ENCODE measurements at places on chromosomes 16 and 17.

- no peak for DNase-seq
Observed at GRCh38 chr16:85617948-85618347, 4.8 kb downstream of the GSE1 start.

DNA sequence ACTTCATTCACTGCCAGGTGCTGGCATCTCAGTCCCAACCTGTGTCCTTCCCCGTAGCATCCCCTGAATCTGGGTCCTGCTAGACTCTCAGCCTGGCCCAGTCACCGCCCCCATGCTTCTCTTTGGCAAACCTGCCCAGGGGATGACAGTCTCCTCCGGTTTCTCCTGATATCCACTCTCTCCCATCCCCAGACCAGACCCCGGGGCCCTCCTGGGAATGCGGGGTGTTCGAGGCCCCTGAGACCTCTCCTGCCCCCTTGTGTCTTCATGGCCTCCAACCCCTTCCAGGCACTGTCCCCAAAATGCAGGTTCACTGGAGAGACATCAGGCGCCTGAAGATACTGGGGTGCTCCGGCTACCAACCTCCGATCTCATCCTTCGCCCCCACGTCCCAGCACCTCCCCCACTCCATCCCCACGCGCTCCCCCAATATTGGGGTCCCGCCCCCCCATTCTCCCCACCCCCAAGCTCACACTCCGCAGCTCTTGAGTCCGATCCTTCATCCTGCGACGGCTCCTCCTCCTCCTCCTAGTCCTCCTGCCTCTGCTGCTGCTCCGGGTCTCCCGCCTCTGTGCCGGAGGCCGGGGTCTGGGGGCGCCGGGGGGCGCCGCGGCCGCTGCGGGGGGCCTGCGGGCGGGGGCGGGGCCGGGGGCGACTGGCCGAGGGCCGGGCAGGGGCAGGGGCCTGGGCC is 399 bp downstream of the STX1B start:
- no peak for DNase-seq

GRCh38 chr16:56858374-56858773 is 6.6 kb upstream of the SLC12A3 start:
- DNase-seq: no peak

- DNase-seq: no peak
Observed at GRCh38 chr16:74778646-74779045, 4.0 kb upstream of the FA2H start.

- DNase-seq: no peak
Observed at GRCh38 chr17:72189768-72190593, 69.2 kb downstream of the SOX9 start.

GRCh38 chr16:27747946-27748345 is 198.0 kb downstream of the KATNIP start:
- no peak for DNase-seq

- DNase-seq: no peak
Observed at GRCh38 chr17:79664930-79665737, 54.3 kb upstream of the RBFOX3 start.

DNA sequence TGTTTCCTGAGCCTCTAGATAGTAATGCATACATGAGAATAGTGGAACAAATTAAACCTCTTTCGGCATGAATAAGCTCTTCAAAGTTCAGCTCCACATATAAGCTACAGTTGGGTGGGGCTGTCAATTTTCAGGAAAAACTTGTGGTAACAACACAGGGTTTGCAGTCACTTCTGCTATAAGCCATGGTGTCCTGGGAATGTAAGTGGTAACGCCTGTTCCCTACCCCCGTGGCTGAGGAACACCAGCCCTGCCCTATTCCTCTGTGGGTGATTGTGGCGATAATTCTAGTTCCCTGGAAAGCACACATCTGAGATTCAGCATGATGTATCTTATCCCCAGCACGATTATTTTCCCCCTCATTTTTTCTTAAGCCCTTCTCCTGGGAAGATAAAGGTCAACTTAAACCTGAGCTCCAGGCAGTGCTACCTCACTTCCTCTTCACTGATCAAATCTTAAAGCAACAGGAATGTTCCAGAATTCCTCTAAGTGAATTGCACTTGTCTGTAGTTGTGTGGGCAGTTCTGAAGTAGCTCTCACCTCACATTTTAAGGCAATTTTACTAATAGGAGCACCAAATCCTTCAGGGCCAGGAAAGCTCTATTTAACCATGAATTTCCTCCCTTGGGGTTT is 500.7 kb upstream of the HSBP1 start:
- no peak for DNase-seq

DNA sequence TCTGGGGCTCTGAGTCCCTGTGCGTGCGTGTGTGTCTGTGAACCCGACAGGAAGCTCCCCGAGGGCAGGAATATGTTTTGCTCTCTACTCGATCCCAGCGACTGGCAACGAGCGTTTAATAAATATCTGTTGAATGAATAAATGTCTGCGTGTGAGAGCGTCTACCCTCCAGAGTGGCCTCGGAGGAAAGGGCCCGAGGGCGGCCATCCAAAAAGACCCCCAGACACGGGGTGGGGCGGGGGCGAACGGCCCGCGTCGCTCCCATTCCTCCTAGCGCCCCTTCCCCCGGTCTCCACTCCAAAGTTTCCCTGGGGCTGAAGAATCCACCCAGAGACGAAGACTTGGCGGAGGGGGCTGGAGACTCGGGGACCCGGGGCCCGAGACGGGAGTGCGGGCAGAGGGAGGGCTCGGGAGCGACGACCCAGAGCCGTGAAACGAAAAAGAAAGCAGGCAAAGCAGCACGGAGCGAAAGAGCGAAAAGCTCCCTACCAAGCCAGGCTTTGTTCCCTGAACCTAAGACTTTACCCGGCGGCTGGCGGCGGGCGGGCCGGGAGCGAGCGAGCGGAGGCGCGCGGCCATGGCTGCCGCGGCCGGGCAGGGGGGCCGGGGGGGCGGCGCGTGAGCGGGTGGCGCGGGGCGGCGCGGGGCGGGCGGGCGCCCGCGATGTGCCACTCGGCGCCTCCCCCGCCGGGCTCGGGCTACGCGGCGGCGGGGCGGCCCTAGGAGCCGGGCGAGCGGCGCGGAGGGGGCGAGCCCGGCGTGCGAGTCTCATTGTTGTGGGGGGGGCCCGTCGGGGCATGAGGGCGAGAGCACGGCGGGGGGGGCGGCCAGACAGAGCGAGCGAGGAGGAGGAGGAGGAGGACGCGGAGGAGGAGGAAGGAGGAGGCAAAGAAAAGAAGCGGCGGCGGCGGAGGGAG is at the start of gene MLLT6:
Gene MLLT6, plus strand, starts transcription at position 668 of the 917 bp plus-strand sequence. CDS start 360 bp downstream, outside the sequence.
- peak; percentile 66 for DNase-seq

DNA sequence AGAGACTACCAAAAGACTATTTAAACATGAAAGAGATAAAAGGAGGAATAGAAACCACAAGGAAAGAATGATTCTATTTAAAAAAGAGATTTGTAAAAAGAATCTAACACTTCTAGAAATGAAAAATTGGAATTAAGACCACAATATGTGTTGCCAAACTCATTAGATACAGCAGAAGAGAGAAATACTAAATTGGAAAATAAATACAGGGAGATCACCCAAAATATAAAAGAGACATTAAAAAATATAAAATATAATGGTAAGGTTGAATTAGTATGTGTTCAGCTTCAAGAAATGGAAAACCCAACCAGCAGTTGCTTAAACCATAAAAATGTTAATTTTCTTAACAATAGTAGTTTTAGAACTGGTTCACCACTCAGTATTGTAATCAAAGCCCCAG is 160.4 kb downstream of the LGALS9B start:
- no peak for DNase-seq

- DNase-seq: no peak
Observed at GRCh38 chr16:10938321-10938720, 3.9 kb downstream of the DEXI start.

DNA sequence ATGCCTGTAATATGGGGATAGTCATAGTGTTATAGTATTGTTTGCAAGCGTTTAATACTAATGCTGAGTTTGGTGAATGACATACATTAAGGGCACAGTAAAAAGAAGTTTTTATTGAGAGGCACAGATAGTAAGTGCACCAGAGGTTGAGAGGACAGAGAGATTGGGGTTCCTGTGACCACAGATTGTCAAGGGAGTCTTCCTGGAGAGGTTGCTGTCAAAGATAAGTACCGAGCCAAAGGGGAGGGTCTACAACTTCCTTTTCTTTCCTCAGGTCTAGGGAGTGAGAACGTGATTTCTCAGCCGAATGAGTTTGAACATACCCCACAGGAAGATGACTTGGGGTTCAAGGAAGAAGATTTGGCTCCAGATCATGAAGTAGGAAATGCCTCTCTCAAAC is 1.8 kb downstream of the ZNF48 start:
- no peak for DNase-seq

GRCh38 chr16:918068-918467 is 52.7 kb downstream of the LMF1 start:
- DNase-seq: no peak

DNA sequence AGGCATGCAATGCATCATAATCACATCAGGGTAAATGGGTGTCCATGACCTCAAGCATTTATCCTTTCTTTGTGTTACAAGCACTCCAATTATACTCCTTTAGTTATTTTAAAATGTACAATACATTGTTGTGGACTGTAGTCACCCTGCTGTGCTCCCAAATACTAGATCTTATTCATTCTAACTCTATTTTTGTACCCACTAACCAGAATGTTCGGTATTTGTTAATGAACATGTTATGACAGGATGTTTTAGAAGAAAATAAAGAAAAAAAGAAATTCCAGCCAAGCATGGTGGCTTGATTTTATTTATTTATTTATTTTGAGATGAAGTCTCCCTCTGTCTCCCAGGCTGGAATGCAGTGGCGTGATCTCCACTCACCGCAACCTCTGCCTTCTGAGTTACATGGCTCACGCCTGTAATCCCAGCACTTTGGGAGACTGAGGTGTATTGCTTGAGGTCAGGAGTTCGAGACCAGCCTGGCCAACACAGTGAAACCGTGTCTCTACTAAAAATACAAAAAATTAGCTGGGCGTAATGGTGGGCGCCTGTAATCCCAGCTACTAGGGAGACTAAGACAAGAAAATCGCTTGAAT is 1.8 kb upstream of the NDE1 start:
- DNase-seq: no peak

DNA sequence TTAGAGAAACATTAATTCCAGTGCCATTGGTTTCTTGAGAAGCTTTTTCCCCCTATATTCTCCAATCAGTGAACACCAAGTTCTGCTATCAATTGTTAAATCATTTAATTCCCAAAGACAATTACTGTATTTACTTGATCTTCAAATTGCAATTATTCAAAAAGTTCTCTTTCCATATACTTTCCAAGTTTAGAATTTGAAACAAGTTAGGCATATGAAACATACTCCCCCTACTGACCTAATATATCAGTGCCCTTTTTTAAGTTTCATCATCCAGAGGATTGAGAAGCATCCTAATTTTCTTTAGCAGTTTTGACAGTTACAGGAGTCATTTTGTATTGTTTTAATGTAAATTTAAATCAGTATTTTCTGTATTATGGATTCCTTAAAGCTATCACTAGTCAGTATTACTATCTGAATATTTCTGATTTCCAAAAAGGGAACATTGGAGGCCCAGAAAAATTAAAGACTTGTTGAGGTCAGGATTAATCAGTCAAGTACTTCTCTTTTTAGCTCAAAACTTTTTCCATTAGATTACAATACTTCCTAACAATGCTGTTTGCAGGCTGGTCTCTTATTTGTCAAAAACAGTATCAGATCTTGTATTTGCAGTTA is 16.3 kb downstream of the MEIOC start:
- no peak for DNase-seq

DNA sequence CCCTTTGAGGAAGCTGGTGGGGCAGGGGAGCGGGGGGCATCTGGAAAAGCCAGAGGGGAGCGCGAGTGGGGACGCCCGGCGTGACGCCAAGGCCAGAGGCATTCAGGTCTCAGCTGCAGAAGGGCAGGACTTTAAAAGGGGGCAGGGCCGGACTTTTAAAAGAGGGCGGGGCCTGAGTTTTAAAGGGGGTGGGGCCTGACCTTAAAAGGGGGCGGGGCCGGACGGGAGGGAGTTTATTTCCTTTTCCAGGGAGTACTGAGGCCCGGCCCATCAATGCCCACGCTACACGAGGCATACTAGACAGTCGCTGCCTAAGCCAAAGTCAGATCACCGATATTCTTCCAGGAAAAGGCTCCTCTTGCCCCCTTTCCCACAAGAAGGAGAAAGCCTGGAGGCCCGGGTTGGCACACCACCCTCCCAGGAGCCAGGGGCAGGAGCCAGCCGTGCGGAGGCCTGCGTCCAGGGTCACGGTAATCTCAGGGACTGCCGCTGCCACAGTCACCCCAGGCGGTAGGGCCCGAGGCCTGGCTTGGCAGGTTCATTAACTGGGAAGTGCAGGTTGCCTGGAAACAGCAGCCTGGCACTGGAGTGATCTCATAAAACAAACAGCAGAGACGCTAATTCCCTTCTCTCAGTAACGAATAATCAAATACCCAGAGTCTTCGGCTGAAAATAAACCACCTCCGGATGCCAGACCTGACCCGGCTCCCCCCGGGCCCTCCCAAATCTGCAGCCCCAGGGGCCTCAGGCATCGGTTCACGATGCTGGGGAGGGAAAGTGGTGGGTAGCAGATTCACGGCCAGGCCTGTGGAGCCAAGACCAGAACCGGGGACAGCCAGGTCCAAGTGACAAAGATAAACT is 90.7 kb downstream of the TIMM22 start:
- no peak for DNase-seq
